ENCODE measurements at places on chromosomes 2 and 18.

GRCh38 chr2:118994778-118995177 is 52.8 kb downstream of the MARCO start:
- DNase-seq = no peak

- DNase-seq = no peak
Observed at GRCh38 chr2:147689220-147689909, 155.5 kb upstream of the ACVR2A start.

DNA sequence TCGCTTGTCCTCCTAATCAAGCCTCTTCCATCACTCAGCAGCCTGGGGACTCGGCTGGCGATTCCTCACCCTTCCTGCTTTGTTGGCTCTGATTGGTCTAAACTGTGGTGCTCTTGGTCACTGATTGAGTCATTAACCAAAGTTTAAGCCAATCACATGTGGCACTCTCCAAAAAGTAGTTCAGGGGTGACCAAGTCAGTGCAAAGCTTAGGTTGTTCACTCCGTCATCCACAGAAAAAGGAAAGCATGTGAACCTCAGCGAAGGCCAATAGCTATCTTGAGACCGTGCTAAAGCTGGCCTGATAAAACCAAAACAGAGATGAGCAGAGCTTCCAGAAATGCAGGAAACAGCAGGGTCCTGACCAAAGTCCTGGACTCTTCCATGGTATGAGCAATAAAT is 4.9 kb downstream of the ALPK2 start:
- no peak for DNase-seq

DNA sequence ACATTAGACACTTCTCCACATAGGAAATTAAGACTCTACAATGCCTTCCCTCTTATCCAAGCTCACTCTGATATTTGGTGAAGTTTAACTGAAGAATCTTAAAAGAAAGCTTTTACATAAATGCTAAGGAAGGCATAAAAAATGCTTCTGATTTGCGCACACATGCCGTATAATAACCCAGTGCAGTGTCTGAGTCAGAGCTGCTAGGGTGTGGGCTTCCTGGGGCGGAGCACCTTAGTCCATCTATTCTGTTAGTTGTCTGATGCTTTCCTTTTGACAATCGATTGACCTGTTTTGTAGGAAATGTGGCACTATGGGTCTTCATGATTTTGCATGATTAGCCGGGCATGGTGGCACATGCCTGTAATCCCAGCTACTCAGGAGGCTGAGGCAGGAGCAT is 231.5 kb downstream of the AFF3 start:
- no peak for DNase-seq

GRCh38 chr2:71686781-71687180 is 233.4 kb downstream of the DYSF start:
- no peak for DNase-seq

- DNase-seq = no peak
Observed at GRCh38 chr2:184125867-184126266, 472.5 kb upstream of the ZNF804A start.

GRCh38 chr18:55354795-55355194 is 233.2 kb downstream of the TCF4 start:
- DNase-seq = no peak
